ENCODE measurements at places on chromosomes 2 and 18.

DNA sequence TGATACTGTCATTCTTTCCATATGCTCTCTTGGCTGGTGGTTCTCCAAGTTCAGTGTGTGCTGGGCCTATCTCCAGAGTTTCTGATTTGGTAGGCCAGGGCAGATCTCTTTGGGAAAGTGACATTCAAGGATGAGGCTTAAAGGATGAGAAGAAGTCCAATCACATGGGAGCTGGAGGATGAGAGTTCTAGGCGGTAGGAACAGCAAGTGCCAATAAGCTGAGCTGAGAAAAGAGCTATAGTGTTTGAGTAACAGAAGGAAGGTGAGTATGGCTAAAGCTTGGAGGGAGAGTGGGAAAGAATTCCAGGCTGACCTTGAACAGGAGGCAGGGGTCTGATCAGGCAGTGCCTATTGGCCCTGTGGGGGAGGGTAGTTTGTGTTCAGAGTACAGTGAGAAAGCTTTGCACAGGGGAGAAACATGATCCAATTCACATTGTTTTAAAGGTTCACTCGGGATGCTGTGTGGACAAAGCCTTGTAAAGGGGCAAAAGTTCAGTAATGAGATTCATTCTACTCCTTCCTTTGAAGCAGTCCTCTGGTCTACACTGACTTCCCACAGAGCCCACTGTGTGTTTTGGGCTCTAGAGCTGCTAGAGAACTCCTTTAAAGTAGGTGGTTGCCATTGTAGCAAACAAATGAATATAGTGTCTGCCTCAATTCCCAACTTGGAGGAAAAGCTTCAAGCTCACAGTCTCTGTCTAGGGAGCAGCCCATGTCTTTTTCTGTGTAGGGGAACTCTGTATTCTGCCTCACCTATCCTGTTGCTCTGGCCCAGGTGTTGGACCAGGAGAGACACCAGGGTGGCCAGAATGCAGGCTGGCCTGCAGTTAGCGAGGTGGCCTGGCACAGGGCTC, 81.8 kb downstream of the FASTKD2 start:
- no peak for DNase-seq

DNA sequence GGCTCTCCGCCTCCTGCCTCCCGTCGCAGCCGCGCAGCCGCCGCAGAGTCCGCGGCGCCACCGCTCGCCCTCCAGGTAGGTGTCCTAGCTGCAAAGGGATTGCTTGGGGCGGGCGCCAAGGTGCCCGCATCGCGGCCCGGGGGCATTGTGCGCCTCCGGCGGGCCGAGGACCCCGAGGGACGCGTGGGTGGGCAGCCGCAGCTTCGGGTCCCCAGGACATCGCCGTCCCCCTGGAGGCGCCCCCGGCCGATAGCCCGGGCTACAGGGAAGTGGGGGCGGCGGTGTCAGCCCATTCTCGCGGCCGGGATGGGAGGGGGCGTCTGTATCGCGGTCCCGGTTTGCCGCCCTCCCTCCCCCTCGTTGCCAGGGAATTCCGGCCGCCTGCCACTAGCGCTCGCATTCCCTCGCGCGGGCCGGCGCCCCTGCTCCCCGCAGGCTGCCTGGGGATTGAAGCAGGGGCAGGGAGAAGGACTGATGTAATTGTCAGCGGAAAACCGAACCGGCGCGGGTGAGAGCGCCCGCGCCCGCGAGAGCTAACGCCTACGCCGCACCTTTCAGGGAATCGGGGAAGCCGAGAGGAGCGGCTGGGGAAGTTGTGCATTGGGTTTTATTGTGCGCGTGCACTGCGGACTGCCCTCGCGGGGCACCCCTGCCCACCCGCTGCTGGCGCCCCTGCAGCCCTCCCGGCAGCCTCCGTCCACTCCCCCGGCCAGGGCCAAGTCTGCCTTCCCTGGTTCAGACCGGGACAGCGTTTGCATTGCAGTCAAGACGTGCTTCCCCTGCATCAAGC, 483 bp downstream of the OSBPL6 start:
- DNase-seq = peak; percentile 42

- no peak for DNase-seq
Measured at GRCh38 chr2:211982162-211982561, 556.4 kb downstream of the ERBB4 start.

- DNase-seq = no peak
Measured at GRCh38 chr2:86015699-86016098, 90.0 kb downstream of the POLR1A start.

- DNase-seq = no peak
Measured at GRCh38 chr2:13607139-13607538, 890.4 kb downstream of the TRIB2 start.

DNA sequence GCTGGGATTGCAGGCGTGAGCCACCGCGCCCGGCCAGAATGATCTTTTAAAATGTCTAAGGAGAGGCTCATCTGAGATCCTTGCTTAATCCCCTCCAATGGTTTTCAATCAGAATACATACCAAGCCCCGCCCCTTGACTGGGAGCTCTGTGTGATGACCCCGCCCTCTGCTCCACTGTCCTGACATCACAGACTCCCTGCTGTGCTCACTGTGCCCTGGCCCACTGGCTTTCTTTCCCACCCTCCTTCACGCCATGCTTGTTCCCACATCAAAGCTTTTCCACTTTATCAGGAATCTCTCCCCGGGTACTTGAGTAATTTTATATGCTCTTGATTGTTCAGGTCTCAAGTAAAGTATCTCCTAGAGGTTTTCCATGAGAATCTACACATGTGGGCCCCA, 762.3 kb upstream of the ID2 start:
- no peak for DNase-seq

DNA sequence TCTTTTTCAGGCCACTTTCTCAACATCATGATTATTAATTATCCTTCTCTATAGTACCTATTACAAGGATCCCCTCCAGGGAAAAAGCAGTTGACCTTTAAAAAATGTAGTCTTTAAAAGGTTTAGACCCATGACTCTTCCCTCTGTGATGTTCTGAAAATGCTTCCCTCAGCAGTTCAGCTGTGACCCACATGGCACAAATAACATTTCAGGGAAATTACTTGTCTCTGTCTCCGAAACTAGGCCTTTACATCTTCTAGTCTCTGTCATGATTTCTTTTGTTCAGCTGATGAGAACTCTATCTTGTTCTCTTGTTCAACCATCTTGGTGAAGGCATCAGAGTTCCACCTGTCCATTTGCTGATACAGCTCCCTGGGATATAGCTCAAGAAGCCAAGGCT, 28.3 kb downstream of the LGALSL start:
- no peak for DNase-seq

DNA sequence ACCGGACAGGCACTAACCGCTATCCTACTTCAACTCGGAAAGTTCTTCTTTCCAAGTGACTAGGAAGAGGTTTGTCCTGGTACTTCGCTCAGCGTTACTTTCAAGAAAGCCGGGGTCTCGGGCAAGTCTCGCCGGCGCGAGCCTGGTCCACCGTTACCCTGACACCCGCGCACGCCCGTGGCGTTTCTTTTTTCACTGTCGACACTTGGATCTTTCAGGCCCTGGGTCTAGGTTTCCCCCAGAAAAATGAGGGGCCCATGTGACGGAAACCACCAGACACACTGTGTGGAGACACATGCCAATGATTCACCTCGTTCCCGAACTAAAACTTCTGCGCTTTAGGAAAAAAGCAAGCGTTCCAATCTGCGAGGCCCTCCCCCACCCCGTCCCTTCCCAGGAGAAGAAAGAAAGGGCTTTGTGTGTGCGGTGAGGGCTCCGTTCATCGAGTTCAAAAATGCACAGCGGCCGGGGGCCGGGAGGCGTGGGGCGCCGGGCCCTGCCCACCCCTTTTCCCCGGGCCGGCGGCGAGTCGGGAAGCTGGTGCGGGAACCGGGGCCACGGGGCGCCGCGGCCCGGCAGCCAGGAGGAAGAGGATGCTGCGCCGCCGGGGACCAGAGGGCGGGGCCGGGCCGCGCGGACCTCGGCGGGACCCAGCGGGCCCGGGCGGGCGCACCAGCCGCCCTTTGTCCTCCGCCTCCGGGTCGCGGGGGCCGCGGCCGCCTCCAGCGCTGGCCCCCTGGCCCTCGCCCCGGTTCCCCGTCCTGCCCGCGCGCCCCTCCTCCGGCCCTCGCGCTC, 2.6 kb downstream of the ZNF521 start:
- DNase-seq = peak; percentile 25

DNA sequence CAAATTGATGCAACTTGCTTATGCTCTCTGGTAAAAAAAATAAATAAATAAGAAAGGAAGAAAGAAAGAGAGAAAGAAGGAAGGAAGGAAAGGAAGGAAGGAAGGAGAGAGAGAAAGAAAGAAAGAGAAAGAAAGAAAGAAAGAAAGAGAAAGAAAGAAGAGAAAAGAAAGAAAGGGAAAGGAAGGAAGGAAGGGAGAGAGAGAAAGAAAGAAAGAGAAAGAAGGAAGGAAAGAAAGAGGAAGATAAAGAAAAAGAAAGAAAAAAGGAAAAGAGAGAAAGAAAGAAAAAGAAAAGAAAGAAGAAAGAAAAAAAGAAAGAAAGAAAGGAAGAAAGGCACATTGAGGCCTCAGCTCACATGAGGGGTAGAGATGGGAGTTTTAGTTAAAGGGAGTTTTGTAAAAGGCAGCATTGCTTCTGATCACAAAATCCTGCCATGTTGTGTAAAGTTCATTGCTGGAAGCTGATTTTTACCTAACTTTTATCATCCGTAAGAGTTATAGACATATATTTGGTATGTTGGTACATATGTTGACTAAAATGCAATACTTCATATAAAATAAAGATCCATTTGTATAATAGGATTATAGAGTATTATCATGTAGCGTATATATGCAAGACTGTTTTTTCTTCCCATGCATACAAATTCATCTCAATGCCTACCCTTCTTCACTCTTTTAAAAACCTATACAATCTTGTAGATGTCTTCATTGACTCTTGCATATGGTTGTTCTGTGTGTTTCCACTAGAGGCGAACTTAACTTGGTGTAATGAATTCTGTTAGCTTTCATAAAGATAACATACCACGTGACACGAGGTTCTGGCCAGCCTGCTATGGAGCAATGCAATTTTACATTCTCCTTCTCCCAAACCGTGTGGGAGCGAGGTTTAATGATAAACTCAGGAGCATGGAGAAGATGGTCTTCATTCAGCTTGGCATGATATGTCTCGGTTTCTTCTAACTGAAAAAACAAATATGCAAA, 32.8 kb downstream of the MYOM1 start:
- DNase-seq = peak; percentile 69

DNA sequence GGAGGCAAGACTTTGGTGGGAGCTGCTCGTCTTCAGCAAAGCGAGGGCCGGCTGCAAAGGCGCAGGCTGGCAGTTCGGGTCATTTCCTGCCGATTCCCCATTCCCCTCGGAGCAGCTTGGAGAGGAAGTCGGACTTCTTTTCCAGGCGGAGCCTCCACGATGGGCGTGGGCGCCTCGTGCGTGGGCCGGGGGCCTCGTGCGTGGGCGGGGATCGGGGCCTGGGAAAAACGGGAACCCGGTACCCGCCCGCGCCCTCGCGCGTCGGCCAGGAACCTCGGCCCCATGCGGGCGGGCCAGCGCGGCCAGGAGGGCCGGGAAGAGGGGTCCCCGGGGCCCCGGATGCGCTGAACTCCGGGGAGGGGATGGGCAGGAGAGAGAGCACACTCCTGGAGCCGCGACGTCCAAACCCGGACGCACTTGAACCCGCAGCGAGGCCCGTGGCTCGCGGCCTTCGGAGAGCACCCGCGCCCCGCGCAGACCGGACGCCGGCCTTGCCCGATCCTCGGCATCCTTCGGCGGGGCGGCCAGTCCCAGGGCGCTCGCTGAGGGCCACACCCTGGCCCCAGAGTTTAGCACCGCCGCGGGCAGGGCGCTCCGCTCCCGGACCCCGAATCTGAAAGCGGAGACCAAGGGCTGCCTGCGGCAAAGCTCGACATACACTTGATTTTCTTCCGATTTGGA, 368.4 kb downstream of the MTX2 start:
- peak; percentile 43 for DNase-seq

- peak; percentile 44 for DNase-seq
Measured at GRCh38 chr2:237074211-237074993, 11.3 kb upstream of the COPS8 start.

DNA sequence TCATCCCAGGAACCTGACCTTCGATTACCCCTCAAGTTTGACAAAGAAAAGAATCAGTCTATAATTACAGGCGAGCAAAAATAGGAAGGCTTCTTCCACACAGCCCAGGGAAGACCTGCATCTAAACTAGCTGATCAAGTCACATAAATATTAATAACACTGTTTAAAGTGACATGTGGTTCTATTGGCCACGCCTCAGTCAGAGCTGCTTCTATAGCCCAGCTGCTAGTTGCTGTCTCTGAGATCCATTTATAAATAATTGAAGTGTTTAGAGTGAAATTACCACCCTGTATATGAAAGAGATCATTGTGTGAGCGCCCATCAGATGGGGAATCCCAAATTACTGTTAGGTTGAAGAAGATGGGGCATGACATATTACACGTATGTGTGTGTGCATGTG, 426.0 kb downstream of the CDH2 start:
- no peak for DNase-seq

GRCh38 chr18:56545464-56545863, 92.9 kb downstream of the TXNL1 start:
- DNase-seq = peak; percentile 20
